GM23248 (cell line): ENCODE measurements at places on chromosomes 1 and 21. TPM values are rescaled to one million over a fixed set of nuclear protein-coding genes. Genes with fewer than 3 reads are reported as not detected.

EFCAB14 gene
- 51.6 and 58.0 TPM in 2 replicates for total RNA-seq

TMEM269 gene
- total RNA-seq: not detected in 2 replicates

MCOLN2 gene
- total RNA-seq: 1.0 TPM in 1 of 2 replicates, not detected in the other

RWDD3 gene
- 13.6 and 16.6 TPM in 2 replicates for total RNA-seq

NBPF10 gene
- 2.3 and 3.2 TPM in 2 replicates for total RNA-seq

MFAP2 gene
- 164 and 189 TPM in 2 replicates for total RNA-seq

IQGAP3 gene
- 12.5 and 14.7 TPM in 2 replicates for total RNA-seq

DNASE2B gene
- total RNA-seq: not detected in 2 replicates

DNA sequence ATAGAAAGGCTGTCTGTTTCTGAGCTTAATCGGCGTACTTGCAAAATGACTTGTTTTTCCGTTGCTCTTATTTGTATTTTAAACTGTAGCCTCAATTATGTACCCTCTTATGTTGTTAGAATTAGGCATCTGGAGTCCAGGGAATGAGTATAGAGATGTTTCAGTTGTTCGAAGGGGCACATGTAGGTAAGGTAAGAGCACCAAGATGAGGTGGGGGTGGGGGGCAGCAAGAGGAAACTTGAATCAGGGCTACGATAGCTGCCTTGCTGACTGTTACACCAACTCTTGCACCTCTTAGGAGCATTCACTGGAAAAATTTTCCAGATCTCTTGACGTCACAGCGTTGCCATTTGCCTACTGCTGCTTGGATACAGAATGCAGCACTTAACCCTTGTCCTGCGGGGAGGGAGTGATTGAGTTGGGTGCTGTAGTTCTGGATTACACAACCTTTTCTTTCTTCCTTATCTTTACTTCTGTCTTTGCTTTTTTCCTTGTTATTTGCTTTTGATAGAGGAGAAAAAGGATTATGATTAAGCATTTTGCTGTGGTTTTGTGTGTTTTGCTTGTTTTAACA, 3.2 kb downstream of the ATP1B1 start:
- no peak for DNase-seq

DNA sequence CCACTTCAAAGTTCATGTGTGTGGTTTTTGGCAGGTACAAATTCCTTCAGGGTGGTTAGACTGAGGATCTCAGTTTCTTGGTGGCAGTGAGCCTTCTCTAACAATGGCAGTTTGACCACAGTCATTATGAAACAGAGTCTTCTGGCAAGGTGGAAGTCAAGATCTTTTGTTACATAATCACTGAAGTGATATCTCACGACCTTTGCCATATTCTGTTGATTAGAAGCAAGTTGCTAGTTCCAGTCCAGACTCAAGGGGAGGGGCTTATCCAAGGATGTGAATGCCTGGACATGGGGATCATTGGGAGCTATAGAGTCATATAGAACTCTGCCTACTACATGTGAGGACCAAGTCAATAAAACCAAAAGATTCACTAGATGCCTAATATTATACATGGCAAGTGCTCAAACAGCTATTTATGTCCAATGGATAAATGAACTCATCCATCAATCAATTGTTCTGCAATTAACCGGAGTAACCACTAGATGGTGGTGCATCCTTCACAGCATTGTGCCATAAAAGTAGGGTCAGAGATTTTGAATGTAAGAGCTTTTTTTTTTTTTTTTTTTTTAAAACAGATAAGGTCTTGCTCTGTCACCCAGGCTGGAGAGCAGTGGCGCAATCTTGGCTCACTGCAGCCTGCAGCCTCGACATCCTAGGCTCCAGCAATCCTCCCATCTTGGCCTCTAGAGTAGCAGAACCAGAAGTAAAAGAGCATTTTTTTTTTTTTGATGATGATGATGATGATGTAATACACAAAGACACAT, 131.9 kb downstream of the CRB1 start:
- DNase-seq: peak; percentile 62

GRCh38 chr1:70436622-70437251, 25.7 kb downstream of the CTH start:
- DNase-seq: peak; percentile 61

GRCh38 chr1:41030872-41031616, 9.5 kb upstream of the SLFNL1 start:
- no peak for DNase-seq

DNA sequence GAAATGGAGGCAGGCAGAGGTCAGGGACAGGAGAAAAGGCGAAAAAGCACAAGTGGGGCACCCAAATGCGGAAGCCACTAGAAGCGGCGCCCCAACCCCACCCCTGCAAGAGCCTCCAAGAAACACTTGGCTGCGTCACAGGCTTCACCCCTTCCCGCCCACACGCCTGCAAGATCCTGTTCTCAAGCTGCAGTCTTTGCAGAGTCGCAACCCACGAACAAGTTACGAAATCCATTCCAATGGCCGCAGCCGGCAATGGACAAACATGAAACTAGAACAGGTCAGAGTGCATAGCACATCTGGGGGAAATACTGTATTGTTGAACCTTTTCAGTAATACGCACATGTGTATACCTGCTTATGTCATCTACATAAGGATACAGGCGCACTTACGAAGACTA, 103.6 kb downstream of the PSMG1 start:
- no peak for DNase-seq

DNA sequence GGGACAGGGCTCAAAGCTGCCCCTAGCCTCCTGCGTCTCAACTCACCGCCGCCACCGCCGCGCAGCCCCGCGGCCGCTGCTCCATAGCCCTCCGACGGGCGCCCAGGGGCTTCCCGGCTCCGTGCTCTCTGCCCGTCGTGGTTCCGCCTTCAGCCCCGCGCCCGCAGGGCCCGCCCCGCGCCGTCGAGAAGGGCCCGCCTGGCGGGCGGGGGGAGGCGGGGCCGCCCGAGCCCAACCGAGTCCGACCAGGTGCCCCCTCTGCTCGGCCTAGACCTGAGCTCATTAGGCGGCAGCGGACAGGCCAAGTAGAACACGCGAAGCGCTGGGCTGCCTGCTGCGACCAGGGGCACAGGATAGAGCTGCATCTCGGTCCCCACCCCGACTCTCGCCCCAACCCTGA, at the start of gene TNFRSF25:
Gene TNFRSF25, minus strand, starts transcription at position 151 of the 400 bp plus-strand sequence. Its CDS starts 66 bp downstream, at position 85.
- DNase-seq: no peak

DNA sequence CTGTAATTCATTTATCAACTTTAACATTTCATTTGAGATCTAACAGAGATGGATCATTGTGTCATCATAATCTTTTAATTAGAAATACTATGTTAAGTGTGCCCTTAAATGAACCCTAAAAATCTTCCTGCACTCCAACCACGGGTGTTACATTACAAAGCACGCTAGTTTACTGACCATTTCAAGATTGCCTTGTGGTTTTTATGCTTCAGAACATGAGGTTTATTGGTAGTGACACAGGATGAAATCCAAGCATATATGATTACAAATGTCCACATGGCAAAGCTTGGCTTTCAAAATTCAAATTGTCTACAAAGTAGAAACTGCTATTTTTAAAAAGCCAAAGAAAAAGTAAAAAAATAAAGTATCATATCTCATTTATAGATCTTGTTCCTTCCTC, 190.4 kb upstream of the USP25 start:
- no peak for DNase-seq

- no peak for DNase-seq
These were observed 29.1 kb upstream of the IFNGR2 start for GRCh38 chr21:33374080-33374449.

- no peak for DNase-seq
These were observed 82.3 kb upstream of the SYT6 start for GRCh38 chr1:114235960-114236359.

DNA sequence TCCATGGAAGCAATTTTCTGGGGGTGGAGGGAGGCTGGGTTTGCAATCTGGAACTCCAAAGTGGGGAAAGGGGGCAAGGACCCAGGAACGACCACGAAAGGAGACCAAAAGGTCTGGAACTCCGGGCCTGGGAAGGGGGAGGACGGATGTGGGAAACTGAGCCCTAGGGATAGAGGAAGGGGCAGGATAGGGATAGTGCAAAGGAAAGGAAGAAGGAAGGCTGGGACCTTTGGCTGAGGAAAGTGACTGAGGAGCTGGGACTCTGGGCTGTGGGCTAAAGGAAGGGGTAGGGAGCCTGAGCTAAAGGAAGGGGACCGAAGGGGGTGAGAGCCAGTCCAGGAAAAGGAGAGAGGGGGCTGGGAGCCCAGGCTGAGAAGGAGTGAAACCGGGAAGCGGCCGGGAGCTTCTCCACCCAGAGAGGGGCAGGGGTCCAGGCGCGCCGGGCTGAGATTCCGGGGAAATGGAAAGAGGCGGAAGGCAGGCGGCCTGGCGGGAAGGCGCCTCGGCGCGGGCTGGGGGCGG, 395 bp downstream of the SLC9A1 start:
- peak; percentile 26 for DNase-seq

DNA sequence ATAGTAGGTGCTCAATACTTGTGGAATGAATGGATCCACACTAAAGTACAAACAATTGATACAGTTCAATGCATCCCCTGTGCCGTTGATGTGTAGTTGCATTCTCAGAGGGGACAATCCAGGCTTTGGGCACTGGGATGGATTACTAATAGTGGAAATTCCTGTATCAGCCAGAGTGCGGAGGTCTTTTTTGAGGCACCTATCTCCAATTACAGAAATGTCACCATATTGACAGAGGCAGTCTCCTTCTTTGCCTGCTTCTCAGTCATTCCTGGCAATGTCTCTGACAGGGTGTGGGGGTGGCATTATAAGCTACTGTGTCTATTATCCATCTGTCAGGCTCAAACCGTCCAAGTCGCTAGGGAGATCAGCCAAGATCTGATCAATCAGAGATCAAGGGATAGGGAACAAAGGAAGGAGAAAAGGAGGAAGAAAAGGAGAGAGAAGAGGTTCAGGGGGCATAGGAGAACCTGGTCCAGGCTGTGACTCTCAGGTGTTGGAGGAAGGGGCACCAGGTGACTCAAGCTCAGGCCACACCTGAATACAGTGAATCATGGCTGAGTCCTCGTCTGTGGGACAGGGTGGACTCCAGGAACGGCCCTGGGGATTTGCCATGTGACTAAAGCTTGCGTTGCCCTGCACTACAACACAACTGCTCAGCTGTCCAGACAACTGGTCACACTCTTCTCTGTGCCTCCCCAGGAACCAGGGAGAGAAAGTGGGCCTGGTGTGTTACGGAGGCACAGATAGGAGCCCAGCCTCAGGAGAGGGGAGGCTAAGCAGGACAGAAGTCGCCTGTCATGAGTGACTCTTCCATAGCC, 3.4 kb upstream of the LAMB3 start:
- peak; percentile 31 for DNase-seq

DNA sequence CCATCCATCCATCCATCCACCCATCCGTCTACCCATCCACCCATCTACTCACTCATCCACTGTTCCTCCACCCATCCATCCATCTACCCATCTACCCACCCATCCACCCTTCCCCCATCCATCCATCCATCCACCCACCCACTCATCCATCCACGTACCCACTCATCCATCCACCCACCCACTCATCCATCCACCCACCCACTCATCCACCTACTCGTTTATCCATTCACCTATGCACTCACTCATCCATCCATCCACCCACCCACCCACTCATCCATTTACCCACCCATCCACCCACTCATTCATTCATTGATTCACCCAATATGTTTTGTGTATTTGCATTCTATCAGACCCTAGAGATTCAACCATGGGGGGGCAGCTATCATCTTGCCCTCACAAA, 27.2 kb downstream of the TNFRSF8 start:
- no peak for DNase-seq

GRCh38 chr1:110174961-110175360, 24.7 kb downstream of the SLC6A17 start:
- DNase-seq: peak; percentile 22

- no peak for DNase-seq
These were observed 103.2 kb upstream of the CAMK1G start for GRCh38 chr1:209480345-209480744.

DNA sequence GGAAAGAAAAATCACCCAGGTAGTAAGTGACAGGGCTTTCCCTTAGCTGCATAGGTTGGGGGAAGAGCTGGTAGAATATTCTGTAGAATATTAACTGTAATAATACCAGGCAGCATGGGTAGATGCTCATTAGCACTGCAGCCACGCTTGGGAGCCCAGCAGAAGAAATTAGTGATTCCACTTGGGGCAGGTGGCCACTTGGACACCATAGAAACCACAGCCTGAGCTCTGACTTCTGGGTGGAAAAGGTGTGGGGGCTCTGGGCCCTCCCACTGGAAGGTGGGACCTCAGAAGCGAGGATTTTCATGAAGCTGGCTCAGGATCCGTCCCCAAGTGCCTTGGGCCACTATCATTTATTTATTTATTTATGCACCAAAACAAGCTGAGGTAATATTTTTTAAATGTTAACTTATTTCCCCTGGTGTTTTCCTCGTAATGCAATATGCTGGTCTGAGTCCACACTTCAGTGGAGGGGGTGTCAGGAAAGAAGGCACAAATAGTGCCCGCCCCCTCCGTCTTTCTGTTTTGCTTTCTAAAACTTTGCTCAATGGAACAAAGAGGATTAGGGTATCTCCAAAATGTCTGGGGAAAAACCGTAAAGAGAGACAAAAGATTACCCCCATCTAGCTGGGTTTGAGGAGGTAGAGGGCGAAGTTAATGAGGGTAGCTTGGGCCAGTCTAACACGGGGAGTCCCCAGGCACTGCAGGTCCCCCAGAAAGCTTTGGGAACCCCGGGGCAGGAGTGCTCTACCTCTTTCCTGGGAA, 75.2 kb upstream of the GADD45A start:
- DNase-seq: no peak

DNA sequence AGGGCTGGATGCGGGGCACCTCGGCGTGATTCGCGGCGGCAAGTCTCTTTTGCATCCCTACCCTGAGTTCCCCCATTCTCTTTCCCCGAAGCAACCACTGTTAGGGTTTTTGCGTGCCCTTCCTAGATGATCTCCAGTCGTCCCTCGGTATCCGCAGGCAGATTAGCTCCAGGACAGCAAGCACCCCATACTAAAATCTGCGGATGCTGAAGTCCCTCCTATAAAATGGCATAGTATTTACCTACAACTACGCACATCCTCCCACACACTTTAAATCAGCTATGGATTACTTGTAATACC, 22.8 kb upstream of the CFAP126 start:
- no peak for DNase-seq

- DNase-seq: no peak
These were observed 59.3 kb downstream of the NUP210L start for GRCh38 chr1:154095456-154096060.

DNA sequence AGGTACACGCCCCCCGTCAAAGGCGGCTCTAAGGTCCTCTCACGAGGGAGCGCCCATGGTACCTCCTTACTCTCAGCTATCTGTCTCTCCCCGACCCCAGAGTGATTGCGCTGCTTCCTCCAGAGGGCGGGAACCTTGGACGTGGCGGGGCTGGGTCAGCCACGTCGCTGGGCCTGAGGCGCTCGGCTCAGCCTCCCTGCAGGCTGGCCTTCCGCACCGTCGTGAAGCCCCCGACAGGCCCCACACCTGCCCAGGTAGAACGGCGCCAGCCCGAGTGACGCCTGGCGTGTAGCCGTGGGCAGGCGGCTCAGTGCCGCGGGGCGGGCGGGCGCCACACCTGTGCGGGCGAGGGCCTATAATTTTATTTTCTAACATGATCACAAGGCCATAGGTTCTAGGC, 122.2 kb upstream of the BEND5 start:
- no peak for DNase-seq

DNA sequence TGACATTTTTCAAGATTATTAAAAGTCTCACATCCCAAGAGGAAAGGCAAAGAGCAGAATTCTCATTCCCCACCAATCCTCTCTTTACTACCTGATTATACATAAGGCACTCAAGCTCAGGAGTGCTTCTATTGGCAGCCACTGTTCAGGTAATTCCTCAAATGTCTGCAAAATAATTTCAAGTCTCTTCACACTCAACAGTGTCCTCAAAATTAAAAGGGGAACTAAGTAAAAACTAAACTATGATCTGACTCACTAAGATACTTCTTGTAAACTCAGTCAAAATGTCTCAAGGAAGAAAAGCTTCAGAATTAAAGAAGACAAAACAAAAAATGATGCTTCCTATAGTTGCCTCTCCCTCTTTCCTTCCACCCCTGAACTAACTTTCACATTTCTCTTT, 135.6 kb downstream of the GPATCH2 start:
- no peak for DNase-seq
